T-helper 17 cell (primary cell): ENCODE measurements at places on chromosomes 6 and 20.

DNA sequence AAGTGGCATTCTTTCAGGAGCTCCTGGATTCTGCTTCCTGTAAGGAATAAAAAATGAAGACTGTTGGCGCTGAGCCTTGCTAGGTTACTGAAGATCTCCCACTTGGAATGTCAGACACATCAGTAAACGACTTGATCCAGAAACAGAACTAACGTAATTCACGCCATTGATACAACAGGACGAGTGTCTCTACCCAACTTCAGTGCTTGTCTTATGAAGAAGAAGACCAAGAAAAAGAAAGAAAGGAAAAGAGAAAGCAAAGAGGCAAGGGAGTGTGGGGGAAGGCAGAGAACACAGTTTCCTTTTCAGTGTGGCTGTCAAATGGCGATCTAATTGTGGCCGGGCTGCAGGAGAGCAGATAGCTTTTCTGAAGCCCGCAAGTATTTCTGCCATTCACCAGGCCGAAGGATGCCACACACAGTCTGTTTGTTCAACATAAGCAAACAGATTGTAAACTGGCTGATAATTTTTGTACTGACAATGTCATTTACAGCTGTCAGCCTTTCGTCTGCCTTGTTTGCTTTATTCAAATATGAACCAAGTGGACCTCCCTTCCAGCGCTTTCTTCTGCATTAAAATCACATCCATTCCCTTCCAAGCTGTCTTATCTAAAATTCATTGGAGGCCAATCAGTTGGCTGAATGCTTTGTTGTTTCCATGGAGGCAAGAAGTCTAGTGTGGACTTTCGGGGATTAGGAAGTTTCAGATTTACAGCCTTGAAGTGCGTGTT, 180.6 kb downstream of the FOXA2 start:
- no peak for DNase-seq

GRCh38 chr20:62123450-62124118, 1.3 kb downstream of the LSM14B start:
- DNase-seq = no peak

DNA sequence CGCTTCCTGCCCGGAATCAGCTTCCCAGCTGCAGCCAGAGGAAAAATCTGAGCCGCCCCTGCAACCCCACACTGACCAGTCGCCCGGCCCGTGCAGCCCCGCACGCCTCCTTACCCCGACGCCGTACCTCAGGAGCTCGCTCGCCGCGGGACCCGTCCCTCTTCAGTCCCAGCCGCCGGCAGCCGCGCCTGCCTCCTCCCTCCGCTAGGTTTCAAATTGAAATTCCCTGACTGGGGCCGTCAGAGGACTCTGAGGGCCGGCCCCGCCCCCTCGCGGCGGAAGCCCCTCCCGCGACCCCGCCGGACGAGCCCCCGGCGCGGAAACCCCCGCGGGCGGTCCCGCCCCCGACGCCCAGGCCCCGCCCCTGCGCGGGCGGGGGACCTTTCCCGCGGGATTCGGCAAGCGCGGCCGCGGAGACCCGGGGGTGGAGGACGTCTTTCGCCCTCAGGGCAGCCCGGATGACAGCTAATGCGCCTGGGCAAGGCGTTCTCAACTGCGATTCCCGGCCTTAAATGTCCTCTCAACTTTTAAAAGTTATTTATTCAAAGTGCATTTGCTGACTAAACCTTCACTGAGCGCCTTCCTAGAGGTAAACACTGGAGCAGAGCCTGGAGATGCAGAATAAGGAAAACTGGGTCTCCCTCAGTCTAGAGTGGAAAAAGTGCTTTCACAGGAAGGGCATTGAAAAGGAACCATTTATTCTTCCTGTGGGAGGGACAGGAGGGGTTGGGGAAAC, at the start of gene EPB41L2:
TSS of gene EPB41L2 (minus strand) at position 218 of the 736 bp plus-strand sequence. CDS start 106,760 bp downstream, outside the sequence.
- peak; percentile 78 for DNase-seq

- no peak for DNase-seq
Measured at GRCh38 chr20:63021356-63022321, 14.9 kb upstream of the BHLHE23 start.

- no peak for DNase-seq
Measured at GRCh38 chr6:99711925-99712324, 105.3 kb downstream of the PRDM13 start.

- DNase-seq = no peak
Measured at GRCh38 chr20:9838378-9839295, at the start of gene PAK5. Gene PAK5 (minus strand): TSS chr20:9839076. CDS start chr20:9644328, 194,748 bp downstream.

- peak; percentile 77 for DNase-seq
Measured at GRCh38 chr6:37051138-37052026, 45.9 kb downstream of the FGD2 start.

DNA sequence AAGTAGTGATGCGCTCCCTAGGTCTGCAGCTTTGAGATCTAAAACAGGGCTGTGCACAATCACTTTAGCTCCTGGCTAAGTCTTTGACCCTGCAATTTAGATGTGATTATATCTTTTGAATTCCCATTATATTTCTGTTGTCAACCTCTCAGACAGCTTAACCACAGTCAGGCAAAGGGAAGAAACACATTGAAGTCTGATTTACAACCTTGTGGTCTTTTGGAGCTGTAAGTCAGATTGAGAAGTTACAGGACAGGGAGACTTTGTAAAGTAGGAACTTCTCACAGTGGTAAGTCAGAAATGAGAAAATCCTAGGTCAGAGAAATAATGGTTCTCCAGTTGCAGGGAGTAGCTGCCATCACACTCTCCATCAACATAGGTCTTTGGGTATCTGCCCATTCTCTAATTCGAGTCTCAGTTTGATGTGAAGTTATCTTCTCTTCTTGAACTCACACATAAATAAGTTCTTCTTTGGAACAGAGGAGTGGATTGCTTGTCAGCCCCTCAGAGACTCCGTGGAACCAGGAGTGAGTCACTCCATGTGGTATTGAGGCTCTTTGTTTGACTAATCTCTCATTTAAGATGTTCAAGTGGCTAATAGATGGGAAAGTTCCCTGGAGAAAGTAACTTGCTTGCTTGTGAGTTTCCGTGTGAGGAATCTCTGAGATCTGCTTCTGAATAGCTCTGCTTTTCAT, 35.0 kb upstream of the SGK1 start:
- DNase-seq = no peak

- no peak for DNase-seq
Measured at GRCh38 chr20:20207872-20208271, 155.5 kb downstream of the CFAP61 start.

GRCh38 chr6:118890997-118891790, 2.8 kb upstream of the ASF1A start:
- DNase-seq = no peak

DNA sequence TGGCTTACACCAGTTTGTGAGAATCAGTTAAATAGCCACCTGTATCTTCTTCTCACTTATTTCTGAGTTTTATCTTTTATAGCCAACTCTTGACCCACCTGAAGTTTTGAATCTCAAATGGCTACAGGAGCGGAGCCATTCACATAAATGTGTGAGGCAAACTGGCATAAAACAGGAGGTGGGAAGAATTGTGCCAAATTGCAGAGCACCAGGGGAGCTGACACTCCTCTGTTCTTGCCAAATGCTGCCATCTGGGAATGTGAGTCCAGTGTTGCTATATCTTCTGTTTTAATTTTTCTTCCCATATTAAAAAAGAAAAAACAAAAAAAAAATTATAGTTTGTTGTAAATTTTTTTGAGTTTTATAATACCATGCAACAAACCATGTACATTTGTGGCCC, 17.0 kb upstream of the RNF146 start:
- DNase-seq = no peak

DNA sequence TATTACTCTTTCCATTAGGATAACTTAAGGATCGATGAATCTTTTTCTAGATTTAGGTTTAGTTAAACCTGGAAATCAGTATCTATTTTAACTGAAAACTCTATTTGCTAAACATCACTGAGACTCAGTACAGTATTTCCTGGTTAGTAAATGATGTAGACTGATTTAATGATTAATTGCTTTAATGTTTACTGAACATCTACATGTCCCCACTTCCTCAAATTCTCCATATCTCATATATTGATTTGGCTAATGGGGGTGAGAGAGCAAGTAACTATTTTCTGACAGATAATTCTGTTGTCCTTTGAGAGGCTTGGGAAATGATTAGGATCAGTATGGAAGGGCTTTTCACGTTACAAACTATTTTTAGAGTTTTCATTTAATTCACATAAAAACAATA, 10.3 kb downstream of the MKKS start:
- DNase-seq = no peak

DNA sequence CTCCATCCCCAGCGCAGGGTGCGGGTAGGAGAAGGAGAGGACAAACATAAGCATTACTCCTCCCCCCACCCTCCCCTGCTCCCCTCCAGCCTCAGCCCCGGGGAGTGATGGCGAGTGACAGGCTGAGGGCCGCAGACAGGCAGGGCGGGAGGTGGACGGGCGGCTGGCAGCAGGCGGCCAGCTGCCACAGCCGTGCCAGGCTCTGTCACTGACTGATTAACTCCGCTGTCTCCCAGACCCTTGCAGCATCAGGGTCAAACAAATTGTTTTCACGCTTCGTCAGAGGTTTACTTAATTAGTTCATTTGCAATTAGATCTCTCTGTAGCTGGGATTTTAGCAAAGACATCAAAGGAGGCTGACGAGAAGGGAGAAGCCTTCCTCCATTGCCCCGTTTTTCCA, 41.9 kb downstream of the FOXP4 start:
- no peak for DNase-seq

- DNase-seq = no peak
Measured at GRCh38 chr20:61185841-61186601, 66.0 kb upstream of the CDH4 start.

- DNase-seq = no peak
Measured at GRCh38 chr6:134510920-134511319, 193.0 kb upstream of the SGK1 start.
